NCI-H187 treated with DMSO at 0.1 percent for 48 hours (cell line): ENCODE measurements at places on chromosomes 11 and 22.
A peak's percentile ranks its signal among the peaks of the same experiment; 100 is the strongest.

DNA sequence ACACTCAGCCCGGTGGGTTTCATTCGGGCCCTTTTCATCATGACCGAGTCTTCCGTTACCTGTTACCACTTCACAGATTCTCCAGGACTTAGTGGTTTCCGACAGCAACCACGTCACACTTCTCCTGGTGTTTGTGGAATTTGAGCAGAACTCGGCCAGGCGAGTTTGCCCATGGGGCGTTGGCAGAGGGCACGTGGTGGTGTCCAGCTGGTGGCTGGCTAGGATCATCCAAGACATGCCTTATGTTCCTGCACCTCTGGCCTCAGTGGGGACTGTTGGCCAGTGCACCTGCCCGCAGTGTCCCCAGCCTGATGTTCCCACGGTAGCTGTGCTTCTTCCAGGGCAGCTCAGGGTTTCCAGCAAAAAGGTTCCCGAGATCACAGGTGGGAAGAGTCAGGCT, 87.3 kb downstream of the ARHGAP8 start:
- DNase-seq = no peak

DNA sequence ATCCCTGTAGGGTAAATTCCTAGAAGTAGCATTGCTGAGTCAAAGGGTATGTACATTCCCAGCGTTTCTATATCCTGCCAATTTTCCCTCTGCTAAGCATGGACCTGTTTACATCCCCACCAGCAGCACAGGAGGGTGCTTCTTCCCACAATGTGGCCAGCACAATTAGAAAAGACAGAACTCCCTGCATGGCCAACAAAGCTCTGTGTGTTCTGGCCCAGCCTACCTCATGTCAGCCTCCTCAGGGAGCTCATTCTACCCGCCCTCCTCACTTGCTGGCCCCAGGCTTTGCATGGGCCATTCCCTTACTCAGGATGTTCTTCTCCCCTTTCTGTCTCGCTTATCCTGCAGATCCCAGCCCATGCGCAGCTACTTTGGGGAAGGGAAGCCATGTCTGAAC, 186.1 kb downstream of the DSCAML1 start:
- no peak for DNase-seq

DNA sequence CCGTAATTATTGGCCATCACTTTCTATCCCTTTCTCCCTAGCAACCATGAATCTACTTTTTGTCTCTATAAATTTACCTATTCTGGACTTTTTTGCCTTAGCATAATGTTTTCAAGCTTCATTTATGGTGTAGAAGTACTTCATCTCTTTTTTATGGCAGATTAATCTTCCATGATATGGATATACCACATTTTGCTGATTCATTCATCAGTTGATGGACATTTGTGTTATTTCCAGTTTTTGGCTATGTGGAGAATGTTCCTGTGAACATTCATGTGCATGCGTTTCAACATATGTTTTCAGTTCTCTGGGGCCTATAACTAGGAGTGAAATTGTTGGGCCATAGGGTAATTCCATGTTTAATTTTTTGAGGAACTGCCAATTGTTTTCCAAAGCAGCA, 12.8 kb downstream of the CAPN1 start:
- no peak for DNase-seq

DNA sequence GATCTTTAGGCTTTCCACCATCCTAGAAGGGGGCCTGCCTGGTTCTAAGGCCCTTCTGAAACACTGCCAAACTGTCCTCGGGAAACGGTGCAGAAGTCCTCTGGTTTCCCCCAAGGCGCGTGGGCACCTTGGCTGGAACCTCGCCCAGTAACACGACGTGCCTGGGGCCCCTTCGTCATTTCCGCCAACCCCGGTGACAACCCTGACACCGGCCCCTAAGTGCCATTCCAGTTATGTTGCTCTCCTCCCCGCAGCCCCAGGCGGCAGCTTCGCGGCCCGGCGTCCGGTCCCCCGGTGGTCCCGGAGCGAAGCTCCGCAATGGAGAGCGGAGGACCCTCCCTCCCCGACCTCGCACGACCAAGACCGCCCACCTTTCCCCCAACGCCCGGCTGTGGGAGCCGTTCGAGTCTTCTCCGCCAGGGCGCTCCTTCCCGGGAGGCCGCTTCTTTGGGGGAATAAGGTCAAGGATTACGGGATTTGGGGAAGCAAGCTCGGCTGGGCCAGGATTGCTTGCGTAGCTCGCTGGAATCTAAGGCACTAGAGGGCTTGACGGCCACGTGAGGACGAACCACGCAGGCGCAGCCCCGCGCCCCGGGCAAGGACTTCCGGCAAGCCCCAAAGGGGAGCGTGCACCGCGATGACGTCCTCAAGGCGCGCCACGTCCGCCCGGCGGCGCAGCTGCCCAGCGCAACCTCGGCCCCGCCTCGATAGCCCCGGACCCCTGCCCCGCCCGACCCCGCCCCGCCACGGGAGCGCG, 626 bp downstream of the RNH1 start:
- peak; percentile 52 for DNase-seq

GRCh38 chr11:60919320-60919719, 4.9 kb upstream of the TMEM132A start:
- no peak for DNase-seq

GRCh38 chr11:59614277-59615119, 1.1 kb downstream of the OSBP start:
- DNase-seq = no peak

DNA sequence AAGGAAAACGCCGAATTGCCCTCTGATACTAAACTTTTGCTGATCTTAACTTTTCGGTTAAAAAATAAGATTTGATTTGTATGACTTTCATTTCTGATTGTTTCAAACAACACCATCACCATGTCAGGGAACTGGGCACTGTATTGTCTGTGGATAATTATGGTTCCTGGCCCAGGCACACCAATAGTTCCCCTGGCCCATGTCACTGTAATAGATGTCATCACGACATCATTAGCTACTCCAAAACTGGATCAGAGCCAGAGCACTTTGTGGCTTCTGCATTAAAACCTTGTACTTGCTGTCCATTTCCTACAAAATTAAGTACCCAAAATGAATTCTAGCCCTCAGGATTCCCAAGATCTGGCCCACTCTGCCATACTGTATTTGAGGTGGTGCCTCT, 119.5 kb upstream of the NARS2 start:
- no peak for DNase-seq

- DNase-seq = no peak
These were observed 19.2 kb upstream of the VSIG10L2 start for GRCh38 chr11:125926682-125927081.

DNA sequence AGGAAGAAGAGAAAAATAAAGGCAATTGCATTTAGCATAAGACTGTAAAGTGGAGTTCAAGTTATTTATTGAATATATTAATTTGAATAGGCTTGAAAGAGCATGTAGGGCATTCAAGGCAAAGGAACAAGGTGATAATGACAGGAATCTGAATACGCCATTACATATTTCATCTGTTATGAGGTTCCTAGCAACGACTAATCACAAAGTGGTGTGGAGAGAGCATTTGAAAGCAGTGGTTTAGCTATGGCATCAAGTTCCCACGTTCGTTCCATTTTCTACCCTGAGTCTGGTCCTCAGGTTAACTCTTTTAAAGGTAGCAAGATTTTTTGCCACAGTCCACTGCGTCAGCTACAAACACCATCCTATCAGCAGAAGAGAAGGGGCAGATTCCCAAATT, 59.4 kb downstream of the CNTN5 start:
- no peak for DNase-seq

DNA sequence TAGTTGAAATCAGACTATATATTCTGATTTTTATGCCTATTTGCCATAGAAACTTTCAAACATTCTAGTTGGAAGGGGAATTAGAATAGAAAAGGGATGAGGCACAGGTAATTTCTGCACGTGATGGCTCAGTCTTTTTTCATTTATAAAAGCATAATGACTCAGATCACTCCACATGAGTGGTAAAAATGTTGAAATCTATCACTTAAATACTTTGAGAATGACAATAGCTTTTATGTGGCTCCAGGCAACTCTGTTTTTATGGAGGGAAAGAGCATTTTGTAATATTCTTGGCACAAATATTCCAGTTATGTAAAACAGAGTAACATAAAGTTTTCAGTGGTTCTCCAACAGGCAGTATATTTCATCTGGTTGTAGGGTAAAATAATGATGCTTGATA, 5.9 kb upstream of the MMP3 start:
- no peak for DNase-seq

DNA sequence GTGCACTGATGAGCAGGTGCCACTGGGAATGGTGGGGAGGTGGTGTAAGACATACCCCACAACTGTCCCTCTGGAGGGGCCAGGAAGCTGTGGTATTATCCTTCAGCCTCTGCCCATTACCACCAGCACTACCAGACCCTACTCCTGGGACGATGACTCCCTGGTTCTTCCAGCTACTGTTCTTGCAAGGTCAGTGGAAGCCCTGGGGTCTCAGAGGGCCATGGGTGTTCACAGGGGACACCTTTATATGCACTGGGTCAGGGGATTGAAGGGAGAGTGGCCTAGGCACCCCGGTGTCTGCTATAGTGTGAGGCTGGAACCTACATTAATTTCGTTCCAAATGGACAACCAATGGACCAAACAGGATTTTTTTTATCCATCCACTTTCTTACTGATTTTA, 102.1 kb downstream of the RPS6KA4 start:
- no peak for DNase-seq

DNA sequence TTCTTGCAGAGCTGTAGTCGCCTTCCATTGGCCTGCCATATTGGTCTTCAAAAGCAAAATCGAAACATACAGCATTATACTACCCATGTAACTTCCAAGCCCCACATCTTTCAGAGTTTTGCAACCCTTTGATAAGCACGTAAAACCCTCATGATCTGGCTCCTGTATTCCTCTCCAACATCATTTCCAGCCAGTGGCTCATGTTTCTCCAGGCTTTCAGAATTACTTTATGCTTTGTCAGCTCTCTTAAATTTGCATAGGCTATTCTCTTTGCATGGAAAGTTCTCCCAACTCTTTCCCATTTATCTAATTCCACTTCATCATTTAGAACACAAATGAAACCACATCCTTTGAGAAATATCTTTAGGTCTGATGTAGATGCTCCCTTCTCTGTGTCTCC, 67.8 kb upstream of the DDI1 start:
- no peak for DNase-seq

DNA sequence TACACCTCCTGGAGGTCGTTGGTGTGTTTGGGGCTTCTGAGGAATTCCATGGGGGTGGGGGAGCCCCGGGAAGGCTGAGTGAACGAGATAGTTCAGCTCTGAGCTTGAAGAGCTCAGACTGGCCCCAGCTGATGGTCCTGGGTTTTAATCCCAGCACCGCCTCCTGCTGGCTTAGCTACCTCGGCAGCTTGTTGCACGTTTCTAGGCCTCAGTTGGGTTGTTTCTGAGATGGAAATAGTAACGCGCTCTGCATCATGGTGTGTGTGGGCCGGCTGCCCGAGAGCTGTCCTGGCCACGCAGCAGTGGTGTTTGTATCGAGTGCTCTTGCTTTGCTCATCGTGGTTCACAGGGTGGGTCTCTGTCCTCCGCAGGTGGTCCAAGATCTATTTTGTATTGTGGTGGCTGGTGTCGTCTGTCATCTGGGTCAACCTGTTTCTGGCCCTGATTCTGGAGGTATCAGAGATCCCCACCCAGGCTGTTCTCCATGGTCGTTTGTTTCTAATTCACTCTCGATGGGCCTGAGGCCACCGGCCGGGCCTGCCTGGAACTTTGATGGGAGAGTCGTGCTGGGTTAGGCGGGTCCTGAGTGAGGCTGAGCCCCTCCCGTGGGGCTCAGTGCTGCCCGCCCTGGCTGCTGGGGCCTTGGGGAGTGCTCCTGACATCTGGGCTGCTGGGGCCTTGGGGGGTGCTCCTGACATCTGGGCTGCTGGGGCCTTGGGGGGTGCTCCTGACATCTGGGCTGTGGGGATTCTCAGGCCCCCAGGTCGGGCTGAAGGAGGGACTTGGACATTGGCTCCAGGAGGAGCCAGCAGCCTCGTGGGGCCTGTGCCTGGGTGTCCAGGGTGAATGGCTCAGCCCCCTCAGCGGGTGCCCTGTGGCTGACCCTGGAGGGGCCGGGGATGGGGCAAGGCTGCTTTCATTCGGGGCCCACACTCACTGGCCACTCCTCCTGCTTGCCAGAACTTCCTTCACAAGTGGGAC, 37.7 kb downstream of the TPCN2 start:
- DNase-seq = no peak

GRCh38 chr11:61194169-61194671, 9.1 kb upstream of the PGA3 start:
- no peak for DNase-seq

DNA sequence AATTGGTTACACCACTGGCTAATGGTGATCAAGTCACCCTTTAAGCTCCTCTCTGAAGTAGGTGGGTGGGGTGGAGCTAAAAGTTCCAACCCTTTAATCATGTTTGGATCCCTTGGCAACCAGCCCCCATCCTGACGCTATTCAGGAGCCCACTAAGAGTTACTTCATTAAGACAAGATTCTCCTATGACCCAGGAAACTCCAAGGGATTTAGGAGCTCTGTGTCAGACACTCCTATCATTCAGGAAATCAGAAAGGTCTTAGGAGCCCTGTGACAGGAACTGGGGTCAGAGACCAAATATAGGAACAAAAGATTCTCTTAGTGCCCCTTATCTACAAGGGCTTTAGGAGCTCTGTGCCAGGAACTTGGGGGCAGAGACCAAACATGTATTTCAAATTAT, 141.3 kb downstream of the ATG16L2 start:
- DNase-seq = no peak

- DNase-seq = no peak
These were observed 489.9 kb upstream of the RAG2 start for GRCh38 chr11:37087650-37088572.

GRCh38 chr22:36028646-36029405, at the start of gene RBFOX2:
Gene RBFOX2, minus strand, starts transcription at chr22:36028824. Its CDS starts 399 bp downstream, at chr22:36028425.
- peak; percentile 67 for DNase-seq

GRCh38 chr11:126416542-126417090, 61.1 kb downstream of the ST3GAL4 start:
- DNase-seq = peak; percentile 48

DNA sequence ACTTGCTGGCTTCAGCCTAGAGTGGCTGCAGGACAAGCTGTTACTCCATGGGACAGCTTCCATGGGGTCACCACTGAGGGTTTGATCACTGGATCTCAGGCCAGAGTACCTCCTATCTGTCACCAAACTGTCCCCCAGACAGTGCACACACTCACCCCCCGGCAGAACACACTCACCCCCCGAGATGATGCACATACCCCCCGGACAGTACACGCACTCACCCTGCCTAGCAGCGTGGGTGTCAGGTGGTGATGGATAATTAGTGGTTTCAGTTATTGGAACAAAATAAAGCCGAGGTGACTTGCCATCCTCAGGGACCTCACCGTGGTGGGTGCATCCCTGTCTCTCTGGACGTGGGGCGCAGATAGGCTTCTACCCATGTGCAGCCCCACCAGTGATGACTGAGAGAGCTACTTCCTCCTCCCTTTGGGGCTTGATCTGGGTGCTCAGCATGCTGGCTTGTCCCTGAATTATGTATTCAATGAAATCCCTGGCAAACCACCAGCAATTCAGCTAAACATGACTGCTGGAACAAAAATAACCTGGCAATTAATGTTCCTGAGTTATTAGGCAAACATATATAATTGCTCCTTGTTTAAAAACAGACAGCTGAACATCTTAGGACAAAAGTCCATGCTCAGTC, 18.9 kb downstream of the TANGO2 start:
- DNase-seq = no peak

- DNase-seq = no peak
These were observed 67.4 kb downstream of the SCUBE1 start for GRCh38 chr22:43275545-43276317.
